ENCODE measurements at places on chromosomes 12 and 14.
A peak's percentile ranks its signal among the peaks of the same experiment; 100 is the strongest.

DNA sequence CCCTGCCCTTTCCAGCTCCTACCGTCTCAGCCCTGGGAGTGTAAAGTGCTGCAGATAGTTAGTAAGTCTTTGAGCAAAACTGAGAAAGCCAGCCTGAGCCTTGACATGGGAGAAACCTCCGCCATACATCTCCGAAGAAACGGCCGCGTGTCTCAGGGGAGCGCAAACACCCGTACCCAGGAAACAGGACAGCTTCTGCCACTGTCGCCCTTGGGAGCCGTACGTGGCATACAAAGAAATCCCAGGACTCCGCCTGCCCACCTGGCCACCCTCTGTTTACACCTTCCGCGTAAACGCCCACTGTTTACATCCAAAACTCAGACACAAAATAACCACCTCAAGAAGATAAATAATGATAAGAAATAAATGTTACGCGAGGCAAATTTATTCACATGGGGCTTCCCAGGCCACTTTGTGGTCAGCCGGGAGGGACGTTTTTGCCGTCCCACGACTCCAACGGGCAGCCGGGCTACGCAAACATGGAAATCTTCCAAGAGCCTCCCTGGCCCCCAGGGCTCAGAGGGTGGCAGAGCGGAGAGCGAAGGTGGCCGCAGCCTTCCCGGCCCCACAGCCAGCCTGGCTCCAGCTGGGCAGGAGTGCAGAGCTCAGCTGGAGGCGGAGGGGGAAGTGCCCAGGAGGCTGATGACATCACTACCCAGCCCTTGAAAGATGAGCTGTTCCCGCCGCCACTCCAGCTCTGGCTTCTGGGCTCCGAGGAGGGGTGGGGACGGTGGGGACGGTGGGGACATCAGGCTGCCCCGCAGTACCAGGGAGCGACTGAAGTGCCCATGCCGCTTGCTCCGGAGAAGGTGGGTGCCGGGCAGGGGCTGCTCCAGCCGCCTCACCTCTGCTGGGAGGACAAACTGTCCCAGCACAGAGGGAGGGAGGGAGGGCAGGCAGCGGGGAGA is at the start of gene BDKRB2:
Gene BDKRB2 (plus strand): TSS at position 689 of the 908 bp plus-strand sequence. CDS start 32,269 bp downstream, outside the sequence.
- DNase-seq: peak; percentile 85

GRCh38 chr12:19970116-19970515 is 398.2 kb upstream of the PDE3A start:
- no peak for DNase-seq

DNA sequence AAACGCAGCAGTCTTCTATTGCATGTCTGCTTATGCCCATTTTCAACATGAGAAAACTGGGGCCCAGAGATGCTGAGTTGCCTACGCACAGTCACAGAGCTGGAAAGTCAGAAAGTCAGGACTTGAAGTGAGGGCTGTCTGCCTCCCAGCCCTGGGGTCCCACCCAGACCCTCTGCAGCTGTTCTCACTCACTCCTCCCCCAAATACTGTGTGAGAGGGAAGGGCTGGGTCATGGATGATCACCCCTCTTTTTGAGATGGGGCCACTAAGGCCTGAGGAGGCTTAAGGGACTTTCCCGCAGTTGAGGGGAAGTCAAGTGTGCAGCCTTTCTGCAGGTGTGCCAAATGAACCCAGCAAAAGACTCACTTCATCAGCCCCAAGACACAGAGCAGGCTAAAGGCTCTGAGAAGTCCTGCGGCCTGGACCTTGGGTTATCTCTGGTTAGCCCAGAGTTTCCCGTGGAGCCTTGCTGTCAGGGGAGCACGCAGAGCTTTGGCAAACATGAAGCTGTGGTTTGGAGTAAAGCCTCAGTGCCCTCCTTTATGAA is 18.7 kb downstream of the DTX1 start:
- no peak for DNase-seq

DNA sequence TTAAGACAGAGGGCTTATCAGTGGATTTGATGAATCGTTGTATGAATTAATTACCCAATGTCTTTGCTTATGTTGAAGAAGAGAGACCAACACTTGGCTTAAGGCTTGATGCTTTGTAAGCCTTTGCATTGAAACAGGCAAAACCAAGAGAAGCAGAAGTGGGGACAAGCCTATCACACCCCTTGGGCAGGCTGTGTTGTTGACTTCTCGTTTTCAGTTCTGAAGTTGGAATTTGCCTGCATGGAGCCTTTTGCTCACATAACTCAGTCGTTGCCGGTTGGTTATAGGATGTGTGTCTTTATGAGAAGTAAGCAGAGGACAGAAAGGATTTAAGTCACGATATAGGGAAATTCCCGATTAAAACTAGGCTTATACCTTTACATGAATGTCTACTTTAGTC is 94.7 kb downstream of the CCDC92 start:
- DNase-seq: no peak

DNA sequence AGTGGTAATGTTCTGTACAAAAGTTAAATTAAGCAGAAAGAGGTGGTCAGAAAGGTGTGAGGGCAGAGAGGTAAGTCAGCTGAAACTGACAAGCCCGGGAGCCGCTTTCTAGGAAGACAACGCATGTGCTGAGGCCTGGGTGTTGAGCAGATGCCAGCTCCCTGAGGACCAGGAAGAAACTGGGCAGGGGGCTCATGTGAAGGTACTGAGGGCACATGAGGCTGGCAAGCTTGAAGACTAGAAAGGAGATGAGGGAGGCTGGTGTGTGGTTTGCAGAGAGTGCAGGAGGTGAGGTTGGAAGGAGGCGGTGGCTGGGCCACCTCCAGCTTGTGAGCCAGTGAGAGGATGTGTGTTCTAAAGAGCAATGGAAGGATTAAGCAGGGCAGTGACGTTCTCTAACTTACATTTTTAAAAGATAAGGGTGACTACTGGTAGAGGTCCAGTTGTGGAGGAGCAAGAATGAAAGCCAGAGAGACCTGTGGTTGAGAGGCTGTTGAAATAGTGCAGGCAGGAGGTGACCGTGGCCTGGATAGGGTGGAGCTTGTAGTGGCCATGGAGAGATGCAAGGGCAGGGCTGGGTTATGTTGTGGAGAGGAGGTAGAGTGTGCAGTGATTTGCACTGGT is 29.1 kb downstream of the ZNF664 start:
- DNase-seq: no peak

DNA sequence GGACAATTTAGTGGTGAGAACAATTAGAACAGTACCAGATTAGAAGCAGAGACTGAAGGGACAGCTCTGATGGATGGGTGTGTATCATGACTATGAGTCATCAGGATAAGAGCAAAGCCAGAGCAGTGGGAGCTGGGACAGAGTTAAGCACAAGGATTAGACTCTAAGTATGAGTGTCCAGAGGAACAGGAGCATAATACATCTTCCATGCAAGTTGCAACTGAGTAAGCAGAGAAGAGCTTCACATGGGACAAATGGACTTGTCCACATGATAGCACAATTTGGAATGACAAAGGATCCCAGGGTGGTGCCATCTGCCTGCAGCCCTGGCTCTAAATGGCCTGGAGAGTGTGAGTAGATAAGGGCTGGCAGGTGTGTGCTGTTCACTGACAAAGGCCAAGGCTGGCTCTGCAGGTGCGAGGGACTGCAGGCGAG is 226.4 kb upstream of the CAND1 start:
- DNase-seq: no peak

DNA sequence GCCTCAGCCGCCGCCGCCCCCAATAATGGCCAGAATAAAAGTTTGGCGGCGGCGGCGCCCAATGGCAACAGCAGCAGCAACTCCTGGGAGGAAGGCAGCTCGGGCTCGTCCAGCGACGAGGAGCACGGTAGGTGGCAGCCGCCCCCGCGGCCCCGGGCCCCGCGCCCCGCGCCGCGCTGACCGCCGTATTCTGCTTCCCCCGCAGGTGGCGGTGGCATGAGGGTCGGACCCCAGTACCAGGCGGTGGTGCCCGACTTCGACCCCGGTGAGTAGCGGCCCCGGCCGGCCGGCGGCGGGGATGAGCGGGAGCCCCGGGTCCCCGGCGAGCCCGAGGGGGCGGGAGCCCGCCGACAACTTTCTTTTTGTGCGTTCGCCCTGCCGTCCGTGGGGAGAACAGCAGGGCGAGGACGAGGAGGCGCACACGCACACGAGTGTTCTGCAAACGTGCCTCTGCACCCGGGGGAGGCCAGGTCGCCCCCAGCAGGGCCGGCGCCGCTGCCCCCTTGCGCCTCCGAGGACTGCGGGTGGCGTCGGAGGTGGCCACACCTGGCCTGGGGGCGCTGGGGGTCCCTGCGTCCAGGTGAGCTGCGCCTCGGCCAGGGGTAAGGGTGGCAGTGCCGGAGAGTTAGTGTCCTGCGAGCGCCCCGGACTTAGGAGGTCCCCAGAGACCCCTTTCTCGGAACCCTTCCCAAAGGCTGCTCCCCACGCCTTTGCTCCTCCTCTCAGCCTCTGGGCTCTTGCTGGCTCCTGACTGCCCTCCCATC is 794 bp downstream of the RCOR1 start:
- no peak for DNase-seq

GRCh38 chr12:6086316-6086715 is 38.2 kb downstream of the VWF start:
- no peak for DNase-seq

GRCh38 chr12:12898136-12898717 is 6.9 kb downstream of the GPRC5A start:
- DNase-seq: no peak

DNA sequence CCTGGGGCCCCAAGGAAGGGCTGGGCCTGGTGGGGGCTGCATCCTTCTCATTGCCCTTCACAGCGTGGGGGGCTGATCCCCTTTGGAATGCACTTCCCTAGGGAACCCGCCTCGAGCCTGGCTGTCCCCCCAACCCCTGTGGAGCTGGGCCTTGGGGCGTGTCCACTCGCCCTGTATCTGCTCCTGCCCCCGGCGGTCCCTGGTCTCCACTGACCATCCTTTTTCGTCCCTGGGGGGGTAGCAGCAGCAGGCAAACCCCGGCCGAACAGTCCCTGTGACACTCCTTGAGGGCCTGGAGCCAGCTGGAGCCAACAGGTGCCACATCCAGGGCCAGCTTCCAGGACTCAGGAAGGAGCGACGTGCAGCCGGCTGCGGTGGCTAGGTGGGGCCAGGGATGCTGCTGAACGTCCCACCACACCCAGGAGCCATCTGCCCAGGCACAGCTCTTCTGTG is 9.4 kb upstream of the GPR132 start:
- DNase-seq: no peak

GRCh38 chr14:85090681-85091080 is 439.3 kb upstream of the FLRT2 start:
- no peak for DNase-seq

DNA sequence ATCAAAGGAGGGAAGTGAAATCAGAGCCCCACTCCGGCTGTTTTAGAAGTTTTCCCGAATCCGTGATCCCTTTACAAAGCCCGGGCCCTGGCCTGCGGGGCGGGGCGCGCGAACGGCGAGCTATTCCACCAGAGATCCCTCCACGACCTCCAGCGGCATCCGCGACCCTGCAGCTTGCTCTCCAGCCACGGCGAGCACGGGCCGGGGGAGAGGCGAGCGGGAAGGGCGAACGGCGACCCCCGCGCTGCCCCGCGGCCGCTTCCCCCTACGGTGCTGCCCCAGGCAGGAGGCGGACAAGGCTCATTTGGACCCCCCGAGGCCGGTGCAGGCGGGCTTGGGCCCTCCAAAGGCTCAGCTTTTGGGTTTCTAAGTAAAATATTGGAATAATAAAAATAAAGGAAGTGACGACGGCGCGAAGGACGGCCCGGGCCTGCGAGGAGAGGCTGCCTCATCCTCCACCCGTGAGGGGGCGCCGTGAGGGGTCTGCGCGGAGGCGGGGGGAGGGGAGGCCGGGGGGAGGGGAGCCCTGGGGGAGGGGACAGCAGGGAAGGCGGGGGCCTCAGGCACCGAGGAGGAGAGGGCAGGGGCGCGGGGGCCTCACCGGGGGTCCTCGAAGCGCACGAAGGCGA is 613 bp downstream of the SRSF9 start:
- DNase-seq: no peak

- DNase-seq: no peak
Observed at GRCh38 chr12:117063162-117063911, 35.9 kb downstream of the TESC start.

GRCh38 chr12:31249356-31249755 is 76.6 kb downstream of the SINHCAF start:
- DNase-seq: no peak

DNA sequence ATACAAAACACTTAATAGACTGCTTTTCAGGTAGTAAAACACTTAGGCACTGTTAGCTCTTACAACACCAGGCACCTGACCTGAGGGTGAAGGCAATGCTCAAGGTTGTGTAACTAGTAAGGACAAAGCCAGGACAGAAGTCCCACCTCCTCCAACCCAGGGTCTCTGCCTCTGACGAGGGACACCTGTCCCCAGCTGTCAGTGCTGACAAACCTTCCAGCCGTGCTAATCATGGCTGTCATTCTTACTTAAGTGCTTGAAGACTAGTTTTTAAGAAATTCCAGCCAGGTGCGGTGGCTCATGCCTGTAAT is 62.5 kb upstream of the MAX start:
- no peak for DNase-seq

GRCh38 chr12:109126784-109127183 is 10.4 kb downstream of the ACACB start:
- no peak for DNase-seq

- DNase-seq: no peak
Observed at GRCh38 chr14:23620177-23620702, 15.9 kb upstream of the DHRS2 start.

- DNase-seq: no peak
Observed at GRCh38 chr12:16506394-16506793, 99.6 kb downstream of the LMO3 start.

- DNase-seq: no peak
Observed at GRCh38 chr12:19967001-19967400, 401.3 kb upstream of the PDE3A start.

DNA sequence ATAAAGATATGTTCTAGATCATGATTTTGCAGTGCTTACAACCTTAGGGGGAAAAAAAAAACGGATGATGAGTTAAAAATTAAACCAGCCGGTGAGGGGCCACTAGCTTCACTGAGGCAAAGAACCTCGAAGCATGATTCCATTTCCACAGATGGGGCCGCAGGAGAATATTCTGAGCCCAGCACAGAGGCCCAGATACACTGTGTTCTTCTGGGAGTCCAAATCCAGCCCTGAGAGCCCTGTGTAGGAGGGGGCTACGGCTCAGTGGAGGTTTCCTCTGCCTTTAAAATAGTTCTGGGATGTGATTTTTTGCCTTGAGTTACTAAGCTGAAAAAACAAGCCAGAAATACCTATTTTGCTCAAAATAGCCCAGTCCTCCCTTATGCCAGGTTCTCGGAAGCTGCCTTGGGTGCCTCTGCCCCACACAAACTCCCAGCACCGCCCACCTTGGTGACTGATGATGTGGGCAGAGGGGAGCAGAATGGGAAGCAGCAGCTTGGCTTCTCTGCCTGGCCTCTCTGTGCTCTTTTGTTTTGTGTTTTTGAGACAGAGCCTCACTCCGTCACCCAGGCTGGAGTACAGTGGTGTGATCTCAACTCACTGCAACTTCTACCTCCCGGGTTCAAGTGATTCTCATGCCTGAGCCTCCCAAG is 105.4 kb upstream of the BCL2L14 start:
- DNase-seq: no peak

DNA sequence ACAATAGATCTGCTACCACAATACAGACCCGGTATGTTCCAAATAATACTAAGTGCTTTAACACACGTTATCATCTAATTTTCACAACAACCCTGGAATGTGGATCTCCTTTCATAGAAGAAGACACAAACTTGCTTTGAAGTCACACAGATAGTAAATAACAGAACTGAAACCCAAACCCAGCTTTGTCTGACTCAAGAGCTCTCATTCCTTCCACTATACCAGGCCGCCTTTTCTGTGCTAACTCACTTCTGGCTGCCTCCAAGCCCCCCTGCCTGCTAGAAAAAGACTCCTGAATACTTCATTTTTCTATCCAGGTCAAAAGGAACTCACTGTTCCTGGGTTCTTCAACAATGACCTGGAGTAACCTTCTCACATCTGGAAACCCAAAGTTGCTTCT is 37.8 kb downstream of the PRPF40B start:
- DNase-seq: no peak

Measured in left forelimb (tissue), 1 donor.